AG04449 (cell line): ENCODE measurements at places on chromosomes 2 and 18.

GRCh38 chr2:140639628-140640027, 1491.2 kb downstream of the LRP1B start:
- DNase-seq, result no peak

DNA sequence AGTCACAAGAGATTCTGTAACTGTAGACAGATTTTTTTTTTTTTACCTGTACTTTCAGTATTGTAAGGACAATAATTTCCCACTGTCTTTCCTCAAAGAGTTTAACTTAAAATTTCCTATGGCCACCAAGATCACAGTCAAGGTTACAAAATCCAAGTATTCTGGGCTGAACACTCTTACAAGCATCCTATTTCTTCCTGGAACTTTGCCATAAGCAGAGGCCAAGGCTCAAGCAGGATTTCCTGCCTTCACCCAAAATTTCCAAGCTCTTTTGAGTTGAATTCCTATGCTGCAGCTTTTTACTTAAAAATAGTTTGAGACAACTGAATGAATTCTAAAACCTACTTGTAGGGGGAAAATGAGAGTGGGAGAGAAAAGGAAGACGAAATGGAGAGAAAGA, 299.4 kb downstream of the ZNF516 start:
- no peak for DNase-seq

DNA sequence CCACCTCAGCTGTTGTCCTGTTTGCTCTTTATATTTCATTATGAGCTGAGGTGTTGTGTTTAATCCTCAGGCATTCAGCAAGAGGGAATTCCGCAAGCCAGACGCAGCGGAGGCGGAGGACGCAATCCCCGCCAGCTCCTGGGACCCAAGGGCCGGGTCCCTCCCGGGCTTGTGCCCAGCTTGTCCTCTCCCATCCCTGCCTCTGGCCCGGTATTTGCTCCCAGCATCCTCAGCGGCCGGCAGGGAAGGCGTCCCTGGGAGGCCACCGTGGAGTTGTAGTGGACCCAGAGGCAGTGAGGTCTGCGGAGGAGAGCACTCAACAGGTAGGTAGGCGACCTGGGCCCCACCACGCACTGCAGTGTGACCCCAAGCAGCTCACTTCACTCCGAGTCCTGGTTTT, 42.5 kb upstream of the FOSL2 start:
- no peak for DNase-seq

DNA sequence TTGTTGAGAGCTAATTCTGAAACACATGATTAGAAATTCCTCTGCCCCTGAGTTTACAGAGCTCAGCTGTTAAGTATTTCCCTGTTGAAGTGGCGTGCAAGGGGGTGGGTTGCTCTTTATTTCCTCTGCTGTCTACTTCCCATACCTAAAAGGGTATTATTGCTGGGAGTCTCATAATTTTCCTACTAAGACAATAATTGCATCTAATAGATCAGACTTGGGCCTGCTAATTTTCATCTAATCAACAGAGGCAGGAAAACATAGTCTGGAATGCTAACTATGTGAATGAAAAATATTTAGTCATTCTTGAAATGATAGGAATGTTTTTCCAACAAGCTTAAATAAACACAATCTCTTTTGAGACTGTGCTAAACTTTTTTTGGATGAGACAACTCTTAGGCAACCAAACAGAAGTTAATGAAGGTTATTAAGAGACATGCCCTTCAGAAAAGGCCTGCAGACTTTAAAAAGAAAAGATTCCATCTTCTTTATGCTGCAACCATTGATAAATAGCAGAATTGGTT, 111.4 kb downstream of the FEZ2 start:
- peak; percentile 79 for DNase-seq

GRCh38 chr2:139917690-139918384, 1137.6 kb upstream of the NXPH2 start:
- no peak for DNase-seq

DNA sequence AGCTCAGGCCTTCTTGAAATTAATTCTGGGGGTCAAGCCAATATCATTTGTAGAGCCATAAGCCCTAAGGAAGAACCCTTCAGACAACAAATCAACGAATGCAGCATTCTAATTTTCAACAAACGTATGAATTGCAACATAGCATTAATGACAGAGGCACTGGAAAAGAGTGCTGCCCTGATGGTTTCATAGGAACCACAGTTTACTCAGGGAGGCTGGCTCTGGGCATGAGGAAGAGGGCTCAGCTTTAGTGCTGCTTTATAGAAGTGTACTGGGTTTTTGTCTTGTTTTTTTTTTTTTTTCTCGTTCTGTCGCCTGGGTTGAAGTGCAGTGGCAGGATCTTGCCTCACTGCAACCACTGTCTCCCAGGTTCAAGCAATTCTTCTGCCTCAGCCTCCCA, 36.1 kb upstream of the CAB39 start:
- no peak for DNase-seq
